ENCODE measurements at places on chromosomes 6 and 20. TPM values are rescaled to one million over a fixed set of nuclear protein-coding genes. Genes with fewer than 3 reads are reported as not detected.

LGSN gene
- 0.63 TPM for total RNA-seq

SEL1L2 gene
- 2.2 TPM for total RNA-seq

CCM2L gene
- total RNA-seq, result 2.8 TPM

STMND1 gene
- total RNA-seq, result not detected

ESR1 gene
- under 0.01 TPM for total RNA-seq

SAPCD1 gene
- total RNA-seq, result 1.3 TPM

FOXQ1 gene
- total RNA-seq, result 1.9 TPM

CUTA gene
- total RNA-seq, result 59.8 TPM

WFDC11 gene
- total RNA-seq, result not detected

PRSS16 gene
- 0.31 TPM for total RNA-seq
